ENCODE measurements at places on chromosomes 12 and 14. TPM values are rescaled to one million over a fixed set of nuclear protein-coding genes. Genes with fewer than 3 reads are reported as not detected.

TSPAN11 gene
- not detected for total RNA-seq

MANSC1 gene
- total RNA-seq = 1.1 TPM

SERPINA5 gene
- not detected for total RNA-seq

TBX3 gene
- total RNA-seq = not detected

PAH gene
- not detected for total RNA-seq

ORMDL2 gene
- 55.8 TPM for total RNA-seq

DDHD1 gene
- 70.2 TPM for total RNA-seq

NINJ2 gene
- total RNA-seq = 4.8 TPM

OR4K2 gene
- total RNA-seq = not detected

DNA sequence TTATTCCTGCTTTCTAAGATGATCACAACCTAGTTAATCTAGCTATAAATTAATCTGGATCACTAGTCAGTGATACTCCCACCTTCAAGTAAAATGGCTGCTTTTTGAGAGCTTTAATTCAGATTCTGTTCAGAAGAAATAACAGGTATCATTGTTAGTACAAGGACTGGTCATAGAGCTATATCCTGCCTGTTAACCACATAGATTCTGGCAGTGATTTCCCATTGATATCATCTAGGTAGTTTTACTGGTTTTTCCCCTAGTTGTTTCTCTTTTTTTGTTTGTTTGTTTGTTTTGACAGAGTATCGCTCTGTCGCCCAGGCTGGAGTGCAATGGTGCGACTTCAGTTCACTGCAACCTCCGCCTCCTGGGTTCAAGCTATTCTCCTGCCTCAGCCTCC lies 39.0 kb upstream of the HIF1A start:
- H3K4me1 ChIP-seq = peaks cover 45% of the 10 kb centered on the region
- H3K27me3 ChIP-seq = no peaks in the 10 kb centered on the region
- H3K4me3 ChIP-seq = no peak overlapping the region

DNA sequence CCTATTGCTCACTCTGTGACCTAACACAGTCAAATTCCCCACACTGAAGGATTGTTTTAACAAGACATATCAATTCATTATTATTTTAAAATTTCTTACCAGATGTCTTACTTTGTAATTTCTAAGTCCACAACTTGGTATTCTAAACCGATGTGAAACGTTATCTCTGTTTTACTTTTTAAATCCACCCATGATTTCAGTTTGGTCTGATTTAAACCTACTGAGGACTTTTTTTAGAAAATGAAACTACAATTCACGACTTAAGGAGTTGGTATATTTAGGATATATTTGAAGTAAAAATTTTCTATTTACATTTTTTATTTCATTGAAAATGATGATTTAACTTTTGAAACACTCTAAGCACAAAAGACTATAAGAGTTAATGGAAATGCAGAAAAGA lies 35.1 kb upstream of the GRIP1 start:
- no peaks in the 10 kb centered on the region for H3K36me3 ChIP-seq
- no peak for DNase-seq
- no peak overlapping the region for H3K4me3 ChIP-seq
- peaks cover 15% of the 10 kb centered on the region for H3K4me1 ChIP-seq
- no peak overlapping the region for H3K27ac ChIP-seq
- H3K27me3 ChIP-seq = peaks cover 3% of the 10 kb centered on the region

DNA sequence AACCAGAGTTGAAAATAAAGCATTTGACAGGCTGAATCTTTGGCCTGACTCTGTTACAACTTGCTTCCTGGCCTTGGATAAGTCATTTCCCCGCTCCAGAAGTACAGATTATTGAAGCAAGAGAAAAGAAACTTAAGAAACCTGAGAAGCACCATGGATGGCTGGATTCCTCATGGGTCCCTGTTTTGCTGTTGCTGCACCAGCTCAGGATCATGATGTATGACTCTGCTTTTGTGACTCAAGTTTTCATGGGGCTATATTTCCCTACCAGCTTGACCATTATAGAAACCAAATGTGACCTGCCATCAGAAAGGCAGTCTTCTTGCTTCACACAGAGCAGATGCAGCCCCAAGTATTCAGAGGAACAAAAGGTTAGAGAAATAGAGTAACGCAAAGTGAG lies 921.8 kb downstream of the BCL11B start:
- peaks cover 7% of the 10 kb centered on the region for H3K4me1 ChIP-seq
- no peaks in the 10 kb centered on the region for H3K36me3 ChIP-seq
- no peak overlapping the region for H3K4me3 ChIP-seq
- H3K27me3 ChIP-seq = no peaks in the 10 kb centered on the region
- DNase-seq = no peak

DNA sequence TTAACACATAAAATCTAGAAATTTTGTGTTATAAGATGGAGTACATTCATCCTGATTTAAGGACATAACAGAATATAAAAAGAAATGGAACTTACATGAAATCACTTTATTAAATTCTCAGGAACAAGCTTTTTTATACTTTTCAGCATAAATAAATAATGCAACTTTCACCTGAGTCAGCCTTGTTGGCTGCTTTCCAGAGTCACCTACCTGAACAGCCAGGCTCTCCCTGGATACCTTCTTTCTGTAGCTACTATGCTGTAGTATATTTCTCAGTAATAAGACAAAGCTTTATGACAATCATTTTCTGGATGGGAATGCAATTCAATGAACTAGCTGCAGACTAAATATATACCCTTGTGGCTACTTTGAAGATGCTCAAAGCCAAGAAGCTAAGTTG lies 111.9 kb downstream of the NTS start:
- H3K4me3 ChIP-seq = no peak overlapping the region
- H3K27ac ChIP-seq = no peak overlapping the region
- no peaks in the 10 kb centered on the region for H3K27me3 ChIP-seq
- no peak for DNase-seq
- no peaks in the 10 kb centered on the region for H3K4me1 ChIP-seq
- H3K36me3 ChIP-seq = no peaks in the 10 kb centered on the region

DNA sequence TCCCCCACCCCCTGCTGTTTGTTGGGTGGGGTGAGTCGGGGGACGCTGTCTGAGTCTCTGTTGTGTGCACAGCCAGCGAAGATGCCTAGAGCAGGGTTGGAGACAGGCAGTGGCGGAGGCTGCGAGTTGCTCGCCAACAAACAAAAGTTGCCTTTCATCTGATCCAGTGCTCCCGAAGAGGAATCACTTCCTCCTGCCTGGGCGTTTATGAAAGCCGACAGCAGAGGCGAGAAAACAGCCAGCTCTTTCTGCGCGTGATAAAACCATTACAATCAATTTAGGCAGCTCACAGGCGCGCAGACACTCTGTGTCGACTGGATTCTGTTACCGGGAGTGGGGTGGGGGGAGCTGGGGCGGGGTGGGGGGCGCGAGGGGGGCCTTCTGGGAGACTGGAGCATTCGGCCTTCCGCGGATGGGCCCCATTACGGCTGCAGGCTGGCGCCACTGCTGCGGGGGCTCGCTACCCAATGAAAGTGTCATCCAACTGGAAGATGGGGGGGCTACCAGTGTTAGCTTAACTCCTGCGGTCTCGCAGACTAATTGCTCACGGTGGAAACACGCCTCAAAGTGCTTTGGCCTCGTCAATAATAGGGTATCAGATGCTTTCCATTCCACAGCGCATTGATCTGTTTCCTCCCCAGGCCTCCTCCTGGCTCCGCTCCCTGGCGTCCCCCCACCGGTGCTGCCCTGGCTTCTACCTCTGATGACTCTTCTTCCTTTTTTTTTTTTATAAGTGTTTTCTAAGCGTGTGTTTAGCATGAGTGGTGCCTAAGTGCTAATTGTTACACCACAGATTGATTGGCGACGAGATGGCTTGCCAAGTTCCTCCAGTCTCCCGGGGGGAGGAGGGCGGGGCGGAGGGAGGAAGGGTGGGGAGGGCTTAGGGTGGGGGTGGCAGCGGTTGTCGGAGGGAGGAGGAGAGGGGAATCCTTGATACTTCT lies 678.4 kb downstream of the MED13L start:
- H3K27me3 ChIP-seq = peaks cover 3% of the 10 kb centered on the region
- H3K36me3 ChIP-seq = no peaks in the 10 kb centered on the region
- DNase-seq = no peak

GRCh38 chr12:131905081-131905629 lies 10.7 kb downstream of the ULK1 start:
- H3K36me3 ChIP-seq = peaks cover 3% of the 10 kb centered on the region
- no peaks in the 10 kb centered on the region for H3K27me3 ChIP-seq
- H3K27ac ChIP-seq = no peak overlapping the region
- peaks cover 5% of the 10 kb centered on the region for H3K4me1 ChIP-seq
- no peak for DNase-seq

DNA sequence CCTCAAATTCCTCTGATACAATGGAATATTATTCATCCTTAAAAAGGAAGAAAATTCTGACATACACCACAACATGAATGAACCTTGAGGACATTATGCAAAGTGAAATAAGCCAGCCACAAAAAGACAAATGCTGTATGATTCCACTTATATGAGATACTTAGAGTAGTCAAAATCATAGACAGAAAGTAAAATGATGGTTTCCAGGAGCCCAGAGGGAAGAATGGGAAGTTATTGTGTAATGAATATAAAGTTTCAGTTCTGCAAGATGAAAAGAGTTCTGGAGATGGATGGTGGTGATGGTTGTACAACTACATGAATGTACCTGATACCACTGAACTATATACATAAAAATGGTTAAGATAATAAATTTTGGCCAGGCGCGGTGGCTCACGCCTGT lies 18.3 kb downstream of the VWF start:
- peaks cover 2% of the 10 kb centered on the region for H3K4me1 ChIP-seq
- no peaks in the 10 kb centered on the region for H3K36me3 ChIP-seq
- no peak overlapping the region for H3K4me3 ChIP-seq
- no peak for DNase-seq

DNA sequence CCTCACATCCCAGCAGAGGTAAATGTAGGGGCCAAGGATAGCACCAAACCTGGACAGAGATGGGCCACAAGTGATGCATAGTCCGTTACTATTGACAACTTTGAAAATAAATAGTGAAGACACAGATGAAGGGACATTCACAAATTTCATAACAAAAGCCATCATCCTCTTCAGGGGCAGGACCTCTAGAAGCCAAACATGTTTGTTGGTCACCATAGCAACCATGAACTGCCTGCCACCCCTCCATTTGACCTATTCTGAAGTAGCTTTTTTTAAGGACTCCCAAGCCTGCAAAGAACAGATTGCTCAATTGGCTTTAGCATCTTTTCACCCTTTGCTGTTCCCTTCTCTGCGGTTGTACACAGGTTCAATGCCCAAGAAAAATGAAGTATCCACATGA lies 35.7 kb upstream of the MDM1 start:
- H3K27ac ChIP-seq = peak overlapping the region; percentile 25
- peaks cover 64% of the 10 kb centered on the region for H3K4me1 ChIP-seq
- H3K27me3 ChIP-seq = no peaks in the 10 kb centered on the region
- DNase-seq = peak; percentile 61
- H3K4me3 ChIP-seq = no peak overlapping the region
- no peaks in the 10 kb centered on the region for H3K36me3 ChIP-seq

DNA sequence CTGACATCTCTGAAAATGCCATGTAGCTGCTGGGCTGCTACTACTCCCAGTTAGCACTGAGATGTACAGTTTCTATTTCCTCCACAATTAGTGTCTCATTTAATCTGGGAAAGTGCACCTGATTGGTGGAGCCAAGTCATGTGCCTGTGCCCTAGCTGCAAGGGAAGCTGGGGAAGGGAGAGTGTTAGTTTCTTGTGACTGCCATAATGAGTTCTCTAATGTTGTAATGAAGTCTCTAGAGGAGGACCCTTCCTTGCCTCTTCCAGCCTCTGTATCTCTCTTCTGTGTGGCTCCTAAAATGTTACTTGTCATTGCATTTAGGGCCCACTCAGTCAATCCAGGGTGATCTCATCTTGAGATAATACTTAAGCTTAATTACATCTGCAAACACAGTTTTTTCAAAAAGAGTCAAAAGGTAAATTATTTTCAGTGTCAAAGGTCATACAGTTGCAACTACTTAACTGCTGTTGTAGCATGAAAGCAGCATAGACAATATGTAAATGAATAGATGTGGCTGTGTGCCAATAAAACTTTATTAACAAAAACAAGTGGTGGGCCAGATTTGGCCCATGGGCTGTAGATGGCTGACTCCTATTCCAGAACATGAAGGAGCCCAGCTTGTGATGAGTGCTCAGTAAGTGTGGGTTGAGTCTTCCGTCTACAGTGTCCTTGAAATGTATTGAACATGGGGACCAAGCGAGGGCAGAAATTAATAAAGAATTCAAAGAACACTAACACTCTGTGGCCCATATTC lies 137.2 kb upstream of the MAP1LC3B2 start:
- H3K4me1 ChIP-seq = no peaks in the 10 kb centered on the region
- no peak overlapping the region for H3K4me3 ChIP-seq
- no peak for DNase-seq
- no peaks in the 10 kb centered on the region for H3K36me3 ChIP-seq
- H3K27ac ChIP-seq = no peak overlapping the region

DNA sequence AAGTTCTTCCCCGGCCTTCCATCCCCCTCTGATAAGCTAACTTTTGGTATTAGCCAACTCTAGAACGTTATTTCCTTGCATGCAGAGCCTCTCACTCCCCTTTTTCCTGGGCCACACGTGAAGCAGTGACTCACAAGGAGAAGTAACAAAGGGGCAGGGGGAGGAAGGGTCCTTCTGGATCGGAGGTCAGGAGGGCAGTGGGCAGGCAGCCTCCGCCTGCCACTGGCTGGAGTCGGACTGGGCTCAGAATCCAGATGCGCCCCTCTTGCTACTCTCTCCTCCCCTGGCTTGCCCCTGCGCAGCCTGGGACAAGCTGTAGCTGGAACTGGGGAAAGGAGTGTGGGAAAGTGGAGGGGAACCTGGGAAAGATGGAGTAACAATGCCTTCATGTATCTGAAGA lies 55.0 kb downstream of the TPCN1 start:
- H3K36me3 ChIP-seq = peaks cover 22% of the 10 kb centered on the region
- no peak overlapping the region for H3K4me3 ChIP-seq
- H3K27me3 ChIP-seq = no peaks in the 10 kb centered on the region
- H3K4me1 ChIP-seq = peaks cover 11% of the 10 kb centered on the region
- no peak for DNase-seq

DNA sequence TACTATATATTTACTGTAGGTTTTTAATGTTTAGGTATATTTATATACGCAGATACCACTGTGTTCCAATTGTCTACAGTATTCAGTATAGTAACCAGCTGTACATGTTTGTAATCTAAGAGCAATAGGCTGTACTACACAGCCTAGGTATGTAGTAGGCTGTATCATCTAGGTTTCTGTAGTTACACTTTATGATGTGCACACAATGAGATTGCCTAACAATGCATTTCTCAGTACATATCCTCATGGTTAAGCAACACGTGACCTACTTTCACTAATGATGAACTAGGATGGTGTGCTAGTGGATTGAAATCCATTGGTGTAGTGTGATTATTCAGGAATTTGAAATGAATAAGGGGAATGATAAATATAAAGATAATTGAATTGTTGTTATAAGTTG lies 77.7 kb downstream of the ETNK1 start:
- peaks cover 8% of the 10 kb centered on the region for H3K4me1 ChIP-seq
- no peak overlapping the region for H3K4me3 ChIP-seq
- DNase-seq = no peak
- peaks cover 4% of the 10 kb centered on the region for H3K27me3 ChIP-seq

GRCh38 chr14:90255871-90256270 lies 482 bp upstream of the PSMC1 start:
- no peak for DNase-seq
- H3K4me1 ChIP-seq = peaks cover 27% of the 10 kb centered on the region
- H3K27me3 ChIP-seq = peaks cover 4% of the 10 kb centered on the region
- peaks cover 34% of the 10 kb centered on the region for H3K36me3 ChIP-seq
- H3K27ac ChIP-seq = no peak overlapping the region

- peaks cover 4% of the 10 kb centered on the region for H3K27me3 ChIP-seq
- H3K27ac ChIP-seq = no peak overlapping the region
- no peak for DNase-seq
- H3K4me1 ChIP-seq = peaks cover 3% of the 10 kb centered on the region
- H3K4me3 ChIP-seq = no peak overlapping the region
Measured at GRCh38 chr12:93223440-93224426, 154.0 kb upstream of the NUDT4 start.

All from activated CD4-positive, alpha-beta T cell treated with anti-CD3 and anti-CD28 coated beads, Interleukin-2, amount 10 ng/mL, durations not matched to agents 24 days and 14 days (primary cell).